ENCODE measurements at places on chromosomes 1 and 21.

DNA sequence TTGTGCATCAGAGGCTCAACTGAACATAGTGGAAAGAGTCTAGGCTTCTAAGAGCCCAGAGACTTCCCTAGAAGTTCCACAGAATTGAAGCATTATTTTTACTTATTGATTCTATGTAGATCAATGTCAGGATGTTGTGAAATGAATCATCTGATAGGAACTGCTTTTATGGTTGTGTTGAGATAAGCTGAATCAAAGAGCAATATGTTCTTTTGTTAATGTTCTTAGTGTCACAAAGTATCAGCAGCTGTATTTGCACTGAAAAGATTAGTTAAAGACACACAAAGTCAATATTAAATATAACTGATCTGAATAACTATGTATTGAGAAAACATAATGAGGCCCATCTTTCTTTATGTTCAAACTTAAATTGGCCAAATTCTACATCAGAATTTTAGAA lies 430.7 kb upstream of the ZRANB2 start:
- ATAC-seq = no peak

- no peak for ATAC-seq
These were observed 158.7 kb upstream of the EDN2 start for GRCh38 chr1:41642922-41643821.

DNA sequence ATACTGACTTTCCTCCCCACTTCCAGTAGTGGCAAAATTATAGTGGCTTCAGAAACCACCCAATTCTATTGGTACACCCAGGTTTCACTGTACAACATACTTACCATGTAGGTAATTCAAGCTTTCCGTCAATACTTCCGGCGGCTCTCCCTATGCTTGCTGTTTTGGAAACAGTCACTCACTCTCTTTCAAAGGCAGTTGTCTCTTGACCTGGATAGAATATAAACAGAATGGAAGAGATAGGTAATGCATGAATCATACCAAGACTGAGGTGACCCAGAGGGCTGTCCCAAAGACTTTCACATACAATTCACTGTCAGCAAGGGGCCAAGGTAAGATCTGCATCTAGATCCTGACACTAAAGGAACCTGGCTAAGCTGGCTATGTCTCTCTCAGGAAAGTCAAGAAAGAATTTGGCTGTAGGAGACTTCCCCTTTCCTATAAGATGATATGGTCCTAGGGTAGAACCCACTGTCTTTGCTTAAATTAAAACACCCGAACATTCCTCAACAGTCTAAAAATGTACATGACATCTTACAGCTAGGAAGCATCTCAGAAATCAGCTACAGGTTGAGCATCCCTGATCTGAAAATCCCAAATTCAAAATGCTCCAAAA lies 59.6 kb downstream of the LUZP1 start:
- no peak for ATAC-seq

GRCh38 chr1:192860478-192861185 lies 51.8 kb downstream of the RGS2 start:
- ATAC-seq = no peak

- ATAC-seq = peak; percentile 62
These were observed 126.9 kb upstream of the C1orf174 start for GRCh38 chr1:4027008-4027407.

DNA sequence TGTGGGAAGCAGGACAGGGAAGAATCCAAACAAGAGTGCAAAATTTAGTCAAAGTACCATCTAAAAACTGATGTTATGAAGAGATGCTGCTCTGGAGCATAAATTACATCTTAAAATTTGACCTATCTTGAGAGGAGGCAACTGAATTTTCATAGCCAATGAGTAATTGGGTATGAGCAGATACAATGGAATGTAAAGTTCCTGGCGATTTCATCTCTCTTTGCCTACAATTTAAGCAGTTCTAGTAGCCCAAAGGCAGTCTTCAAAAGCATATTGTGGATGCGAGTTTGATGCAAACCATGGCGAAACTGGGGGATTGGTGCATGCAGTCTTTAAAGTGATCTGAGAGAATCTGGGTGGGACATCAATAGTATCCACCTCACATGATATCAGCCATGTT lies 1265.9 kb downstream of the BRINP3 start:
- ATAC-seq = no peak

- ATAC-seq = peak; percentile 60
These were observed 747 bp upstream of the ENAH start for GRCh38 chr1:225653463-225654276.

GRCh38 chr1:201466492-201466891 lies 2.5 kb downstream of the PHLDA3 start:
- ATAC-seq = no peak

GRCh38 chr1:111841189-111841588 lies 85.5 kb downstream of the DDX20 start:
- ATAC-seq = no peak

GRCh38 chr1:172581779-172582178 lies 48.8 kb downstream of the SUCO start:
- no peak for ATAC-seq

GRCh38 chr1:93061895-93062792 lies 16.9 kb upstream of the MTF2 start:
- ATAC-seq = peak; percentile 77

- ATAC-seq = no peak
These were observed 51.7 kb upstream of the SCMH1 start for GRCh38 chr1:41293779-41294178.

DNA sequence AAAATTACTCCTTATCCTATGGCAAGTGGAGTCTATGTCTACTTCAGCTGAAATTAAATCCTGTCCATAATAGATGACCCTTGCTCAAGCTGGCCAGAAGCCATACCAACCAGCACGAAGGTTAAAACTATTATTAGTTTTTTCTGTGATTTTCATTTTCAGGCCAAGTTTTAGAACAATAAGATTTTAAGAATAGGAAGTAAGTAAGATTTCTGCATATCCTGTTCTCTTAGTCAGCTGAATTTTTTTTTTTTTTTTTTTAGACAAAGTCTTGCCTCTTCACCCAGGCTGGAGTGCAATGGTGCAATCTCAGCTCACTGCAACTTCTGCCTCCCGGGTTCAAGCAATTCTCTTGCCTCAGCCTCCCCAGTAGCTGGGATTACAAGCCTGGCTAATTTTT lies 6.1 kb upstream of the RBP7 start:
- ATAC-seq = no peak

DNA sequence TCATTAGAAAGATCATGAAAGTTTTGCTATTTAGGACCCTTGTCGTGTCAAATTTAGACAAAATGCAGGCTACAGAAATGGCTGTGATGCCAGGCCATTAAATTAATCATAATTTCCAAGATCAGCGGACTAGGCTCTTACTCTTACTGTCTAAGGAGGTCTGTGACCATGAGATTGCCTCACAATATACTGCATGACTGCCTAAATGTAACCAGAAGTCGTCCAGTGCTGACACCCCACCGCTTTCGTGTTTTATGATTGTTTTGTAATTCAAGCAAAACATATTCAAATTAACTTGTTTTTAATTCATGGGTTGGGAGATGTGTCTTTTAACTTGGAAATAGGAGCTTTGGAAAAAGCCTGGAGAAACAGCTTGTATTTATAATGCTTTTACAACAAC lies 947.5 kb downstream of the BRINP3 start:
- ATAC-seq = no peak

DNA sequence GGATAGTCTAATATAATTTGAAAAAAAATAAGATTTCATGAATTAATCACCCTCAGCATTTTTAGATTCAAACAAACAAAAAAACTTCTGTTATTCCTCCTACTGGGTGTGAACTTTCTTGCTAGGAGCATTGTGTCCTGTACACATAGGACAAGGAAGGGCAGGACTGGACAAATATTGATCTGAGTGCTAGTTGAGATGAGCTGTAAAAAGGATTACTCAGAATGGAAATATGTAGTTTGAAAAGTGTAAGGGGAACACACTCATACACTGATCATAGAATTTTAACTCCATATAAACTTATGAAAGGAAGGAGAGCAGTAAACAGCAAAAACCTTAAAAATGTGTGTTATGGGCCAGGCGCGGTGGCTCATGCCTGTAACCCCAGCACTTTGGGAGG lies 156.5 kb upstream of the ZNF648 start:
- ATAC-seq = no peak

DNA sequence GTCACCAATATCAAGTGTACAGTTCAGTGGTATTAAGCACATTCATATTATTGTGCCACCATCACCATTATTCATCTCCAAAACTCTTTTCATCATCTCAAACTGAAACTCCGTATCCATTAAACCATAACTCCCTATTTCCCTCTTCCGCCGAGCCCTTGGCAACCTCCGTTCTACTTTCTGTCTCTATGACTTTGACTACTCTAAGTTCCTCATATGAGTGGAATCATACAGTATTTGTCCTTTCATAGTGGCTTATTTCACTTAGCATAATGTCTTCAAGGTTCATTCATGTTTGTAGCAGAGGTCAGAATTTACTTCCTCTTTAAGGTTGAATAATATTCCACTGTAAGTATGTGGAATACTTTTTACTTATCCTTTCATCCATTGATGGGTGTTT lies 21.7 kb downstream of the SELP start:
- peak; percentile 52 for ATAC-seq

Measured in stimulated activated memory B cell treated with anti-CD40 and anti-IgM and Interleukin-4, amounts not matched to agents 10 μg/mL and 1 μg/mL and 100 μg/mL, for 72 hours (primary cell).